ENCODE measurements at places on chromosomes 7 and 10. TPM values are rescaled to one million over a fixed set of nuclear protein-coding genes. Genes with fewer than 3 reads are reported as not detected.

DNA sequence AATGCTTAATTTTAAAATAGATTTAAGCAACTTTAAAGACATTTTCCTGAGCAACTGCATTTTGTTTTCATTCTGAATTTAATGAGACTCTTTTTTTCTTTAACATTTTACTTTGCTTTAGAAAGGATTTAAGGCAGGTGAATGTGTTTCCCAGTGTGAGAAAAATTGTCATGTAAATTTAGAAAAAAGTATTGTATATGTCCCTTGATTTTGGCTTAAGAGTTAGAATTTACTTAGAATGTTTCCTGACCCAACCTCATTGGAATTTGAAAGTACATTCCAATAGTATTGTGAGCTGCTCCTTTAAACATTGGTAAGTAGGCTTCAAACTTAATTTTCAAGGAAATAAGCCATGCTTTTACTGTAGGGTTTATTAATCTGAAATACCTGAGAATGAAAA lies 110.2 kb downstream of the PTEN start:
- no peaks in the 10 kb centered on the region for H3K27me3 ChIP-seq
- H3K4me1 ChIP-seq = peaks cover 4% of the 10 kb centered on the region
- DNase-seq = no peak

- no peaks in the 10 kb centered on the region for H3K36me3 ChIP-seq
- H3K4me1 ChIP-seq = no peaks in the 10 kb centered on the region
- no peaks in the 10 kb centered on the region for H3K27me3 ChIP-seq
- H3K27ac ChIP-seq = no peak overlapping the region
- no peak overlapping the region for H3K4me3 ChIP-seq
These were observed 1354.7 kb upstream of the LRRTM3 start for GRCh38 chr10:65571011-65571570.

- peak overlapping the region; percentile 47 for H3K4me3 ChIP-seq
- H3K27ac ChIP-seq = no peak overlapping the region
- H3K36me3 ChIP-seq = no peaks in the 10 kb centered on the region
- H3K4me1 ChIP-seq = peaks cover 17% of the 10 kb centered on the region
These were observed 219.1 kb downstream of the PHTF2 start for GRCh38 chr7:78017591-78018100.

- no peaks in the 10 kb centered on the region for H3K36me3 ChIP-seq
- no peak for DNase-seq
- no peaks in the 10 kb centered on the region for H3K27me3 ChIP-seq
- no peak overlapping the region for H3K4me3 ChIP-seq
- H3K27ac ChIP-seq = no peak overlapping the region
- no peaks in the 10 kb centered on the region for H3K4me1 ChIP-seq
These were observed 875.0 kb downstream of the REEP3 start for GRCh38 chr10:64396105-64396708.

- H3K27me3 ChIP-seq = no peaks in the 10 kb centered on the region
- no peak for DNase-seq
- no peaks in the 10 kb centered on the region for H3K36me3 ChIP-seq
- no peak overlapping the region for H3K4me3 ChIP-seq
These were observed 270.7 kb downstream of the PARD3 start for GRCh38 chr10:34544400-34544799.

- DNase-seq = no peak
- no peak overlapping the region for H3K4me3 ChIP-seq
- H3K27me3 ChIP-seq = peaks cover 8% of the 10 kb centered on the region
- no peak overlapping the region for H3K27ac ChIP-seq
- no peaks in the 10 kb centered on the region for H3K4me1 ChIP-seq
These were observed 208.7 kb upstream of the PHYHIPL start for GRCh38 chr10:58967551-58968388.

GRCh38 chr10:66980246-66980815 lies 54.5 kb downstream of the LRRTM3 start:
- H3K36me3 ChIP-seq = no peaks in the 10 kb centered on the region
- no peak for DNase-seq
- no peaks in the 10 kb centered on the region for H3K4me1 ChIP-seq
- no peak overlapping the region for H3K27ac ChIP-seq
- no peak overlapping the region for H3K4me3 ChIP-seq

DNA sequence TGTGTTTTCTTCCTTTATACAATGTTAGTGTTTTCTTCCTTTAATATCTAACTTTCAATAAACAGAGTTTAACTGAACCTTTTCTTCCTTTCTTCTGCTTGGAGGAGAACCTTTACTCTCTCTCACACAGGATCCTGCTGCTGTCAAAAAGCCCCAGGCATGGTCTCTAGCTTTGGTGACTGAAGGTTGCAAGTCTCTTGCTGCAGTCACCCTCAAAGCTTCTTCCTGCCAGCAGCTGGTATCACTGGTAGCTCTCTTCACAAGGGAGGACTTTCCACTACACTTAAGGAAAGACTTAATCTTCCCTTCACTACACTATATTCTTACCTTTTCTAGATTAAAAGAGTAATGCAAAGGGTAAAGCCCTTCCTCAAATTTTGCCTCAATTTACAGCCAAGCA lies 153.4 kb downstream of the SGMS1 start:
- peaks cover 52% of the 10 kb centered on the region for H3K4me1 ChIP-seq
- DNase-seq = peak; percentile 51
- no peaks in the 10 kb centered on the region for H3K27me3 ChIP-seq
- peaks cover 17% of the 10 kb centered on the region for H3K36me3 ChIP-seq

DNA sequence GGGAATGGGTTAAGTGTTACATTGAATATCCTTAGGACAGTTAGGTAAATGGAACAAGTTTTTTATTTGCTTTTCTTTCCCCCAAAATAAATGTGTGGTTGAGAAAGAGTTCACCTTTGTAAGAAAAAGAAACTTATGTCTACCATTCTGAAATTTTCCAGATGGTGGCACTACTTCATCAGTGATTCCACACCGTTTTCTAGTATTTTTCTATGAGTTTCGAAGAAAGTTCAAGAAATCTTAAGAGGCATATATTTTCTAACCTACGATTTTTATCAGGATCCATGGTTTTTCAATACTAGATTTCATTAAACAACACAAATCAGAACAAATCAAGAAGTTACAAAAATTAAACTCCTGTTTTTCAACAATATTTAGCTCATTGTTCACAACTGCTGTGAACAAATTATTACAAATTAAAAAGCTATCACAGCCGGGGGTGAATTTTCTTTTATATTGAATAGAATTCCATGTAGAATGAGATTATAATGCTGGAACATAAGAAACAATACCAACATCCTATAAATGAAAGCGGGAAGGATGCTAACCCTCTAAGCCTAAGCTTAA lies 163.1 kb upstream of the NPVF start:
- no peaks in the 10 kb centered on the region for H3K36me3 ChIP-seq
- H3K27ac ChIP-seq = no peak overlapping the region
- no peak overlapping the region for H3K4me3 ChIP-seq
- no peak for DNase-seq
- H3K27me3 ChIP-seq = peaks cover 29% of the 10 kb centered on the region

DNA sequence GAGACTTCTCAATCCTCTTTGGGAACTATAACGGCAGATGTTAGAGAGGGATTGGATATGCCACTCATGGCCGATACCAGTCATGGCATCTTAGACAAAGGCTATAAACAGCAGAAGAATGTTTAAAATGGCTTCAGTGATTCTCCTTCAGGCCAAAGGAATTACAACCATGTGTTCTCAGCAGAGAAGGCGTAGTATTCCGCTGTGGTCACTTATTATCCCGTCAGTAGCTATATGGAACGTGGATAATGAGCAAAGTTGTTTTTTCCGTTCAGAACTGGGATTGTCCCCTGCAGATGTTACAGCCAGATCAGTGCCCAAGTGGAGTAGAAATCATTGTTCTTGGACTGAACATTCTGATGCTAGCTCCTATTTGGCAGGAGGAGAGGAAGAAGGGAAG lies 43.1 kb downstream of the TEX36 start:
- no peaks in the 10 kb centered on the region for H3K27me3 ChIP-seq
- H3K4me1 ChIP-seq = no peaks in the 10 kb centered on the region
- no peak for DNase-seq
- H3K36me3 ChIP-seq = no peaks in the 10 kb centered on the region
- H3K27ac ChIP-seq = no peak overlapping the region

- H3K4me3 ChIP-seq = no peak overlapping the region
- H3K27me3 ChIP-seq = no peaks in the 10 kb centered on the region
- DNase-seq = no peak
- H3K4me1 ChIP-seq = peaks cover 5% of the 10 kb centered on the region
- no peak overlapping the region for H3K27ac ChIP-seq
These were observed 316.8 kb upstream of the STEAP1 start for GRCh38 chr7:89837515-89837914.

The DKK1 gene
- not detected for total RNA-seq

The SYT15 gene
- 0.33 TPM for total RNA-seq

The ACBD7 gene
- total RNA-seq = 1.9 TPM

The SLC18A3 gene
- not detected for total RNA-seq

The GPR146 gene
- 2.1 TPM for total RNA-seq

The PAX4 gene
- total RNA-seq = not detected

The FOXI2 gene
- not detected for total RNA-seq

The HMX3 gene
- total RNA-seq = not detected
